Muscle of arm (tissue), 14 donors: ENCODE measurements at places on chromosomes 13 and 19.

DNA sequence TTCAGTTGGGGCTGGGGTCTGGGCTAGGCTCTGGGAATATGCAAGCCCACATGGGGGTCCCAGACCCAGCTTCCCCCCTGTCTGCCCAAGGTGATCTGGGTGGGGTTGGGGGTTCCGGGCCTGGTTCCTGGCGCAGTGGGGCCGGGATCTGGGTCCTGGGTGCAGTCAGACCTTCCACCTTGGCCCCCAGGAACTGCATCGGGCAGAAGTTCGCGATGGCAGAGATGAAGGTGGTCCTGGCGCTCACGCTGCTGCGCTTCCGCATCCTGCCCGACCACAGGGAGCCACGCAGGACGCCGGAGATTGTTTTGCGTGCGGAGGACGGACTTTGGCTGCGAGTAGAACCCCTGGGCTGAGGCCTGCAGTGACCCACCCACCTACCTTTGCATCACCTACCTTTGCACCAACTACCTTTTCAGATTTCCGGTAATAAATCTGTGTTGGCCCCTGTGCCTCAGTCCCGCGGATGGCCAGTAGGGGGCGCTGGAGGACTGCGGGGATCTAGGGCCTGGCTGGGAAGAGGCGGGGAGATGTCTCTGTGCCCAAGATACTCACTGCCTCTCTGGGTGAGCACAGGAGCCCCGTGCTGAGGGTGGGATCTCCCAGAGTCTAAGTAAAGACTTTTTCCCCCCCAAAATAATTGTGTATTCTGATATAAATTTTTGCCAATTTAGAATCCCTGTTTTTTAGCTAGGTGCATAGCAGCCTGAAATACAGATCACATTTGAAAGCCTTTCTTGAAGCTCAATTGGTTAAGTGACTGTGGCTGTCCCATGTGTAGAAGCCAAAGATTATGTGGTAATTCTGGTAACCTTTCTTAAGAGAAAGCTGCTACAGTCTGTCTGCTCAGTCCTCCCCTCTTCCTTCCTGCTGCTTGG is 11.5 kb upstream of the CYP4F3 start:
- DNase-seq = peak; percentile 54

DNA sequence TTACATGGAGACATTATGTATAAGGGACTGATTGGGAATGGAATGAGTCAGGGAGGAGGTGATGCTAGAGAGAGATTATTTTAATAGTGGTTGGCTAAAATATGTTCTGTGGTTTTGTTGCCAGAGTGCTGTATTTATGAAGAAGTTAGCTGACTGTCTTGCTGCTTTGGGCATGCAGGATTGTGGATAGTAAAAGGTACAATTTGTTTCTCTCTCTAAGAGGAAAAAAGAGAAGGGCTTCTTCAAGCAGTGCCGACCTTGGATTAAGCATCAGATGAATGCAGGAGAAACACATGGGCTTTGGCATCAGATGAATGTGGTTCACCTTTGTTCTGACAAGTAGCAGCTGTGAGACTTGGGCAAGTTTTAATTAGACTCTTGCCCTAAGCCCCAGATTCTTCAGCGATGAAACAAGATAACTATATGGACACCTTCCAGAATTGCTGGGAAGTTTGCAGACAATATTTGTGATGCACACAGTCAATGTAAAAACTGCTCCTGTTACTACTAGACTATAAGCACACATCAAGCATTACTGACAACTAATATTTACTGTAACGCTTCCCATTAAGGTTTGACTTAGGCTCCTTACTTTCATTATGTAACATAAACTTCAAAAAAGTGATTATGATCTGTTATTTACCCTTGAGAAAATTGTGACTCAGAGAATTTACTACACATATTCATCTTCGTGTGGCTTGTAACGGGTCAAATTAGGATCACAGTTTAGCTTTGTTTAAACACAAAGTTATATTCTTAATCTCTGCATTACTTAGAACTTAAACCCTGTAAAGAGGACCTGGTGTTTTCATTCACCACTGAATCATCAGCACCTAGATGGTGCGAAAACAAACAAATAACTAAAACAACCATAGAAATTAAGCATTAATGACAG is 824.0 kb downstream of the PCDH9 start:
- no peak for DNase-seq

DNA sequence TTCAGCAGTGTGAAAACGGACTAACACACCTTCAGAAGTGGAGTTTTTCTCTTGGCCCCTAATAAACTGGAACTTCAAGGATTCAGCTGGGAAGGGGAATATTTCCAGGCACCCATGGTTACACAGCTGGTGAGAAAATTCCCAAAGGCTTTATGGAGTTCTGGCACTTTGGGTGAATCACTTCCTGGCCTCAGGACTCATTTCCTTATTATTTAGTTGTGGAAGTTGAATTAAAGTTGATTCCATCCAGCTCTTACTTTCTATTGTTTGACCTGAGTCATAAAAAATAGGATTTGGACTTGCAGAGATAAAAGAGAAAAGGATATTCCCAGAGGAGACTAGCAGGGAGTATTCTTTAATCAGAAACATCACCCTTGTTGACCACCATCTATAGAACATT is 882.1 kb downstream of the UQCRFS1 start:
- no peak for DNase-seq

DNA sequence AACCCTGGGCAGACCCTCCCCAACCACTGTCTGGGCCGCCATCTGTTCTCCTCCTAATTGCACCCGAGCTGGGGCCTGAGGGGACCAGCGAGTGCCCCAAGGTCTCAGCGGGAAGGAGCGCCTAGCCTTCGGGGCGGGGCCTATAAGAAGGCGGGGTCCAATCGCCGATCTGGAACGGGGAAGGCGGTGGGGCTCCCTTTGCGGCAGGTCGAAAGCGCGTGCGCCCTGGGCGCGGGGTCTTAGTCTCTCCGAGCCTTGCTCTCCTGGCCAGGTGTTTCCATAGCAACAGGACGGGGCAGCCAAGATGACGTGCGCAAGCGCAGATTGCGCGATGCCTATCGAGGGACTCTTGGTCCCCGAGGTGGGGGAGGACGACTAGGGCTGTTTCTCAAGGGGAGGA is 2.8 kb downstream of the MAST1 start:
- DNase-seq = no peak

GRCh38 chr13:49649244-49649962 is 21.1 kb downstream of the ARL11 start:
- no peak for DNase-seq

GRCh38 chr19:14677464-14677863 is 2.8 kb upstream of the ADGRE3 start:
- DNase-seq = no peak

GRCh38 chr19:16940626-16941025 is 51.8 kb downstream of the F2RL3 start:
- no peak for DNase-seq

DNA sequence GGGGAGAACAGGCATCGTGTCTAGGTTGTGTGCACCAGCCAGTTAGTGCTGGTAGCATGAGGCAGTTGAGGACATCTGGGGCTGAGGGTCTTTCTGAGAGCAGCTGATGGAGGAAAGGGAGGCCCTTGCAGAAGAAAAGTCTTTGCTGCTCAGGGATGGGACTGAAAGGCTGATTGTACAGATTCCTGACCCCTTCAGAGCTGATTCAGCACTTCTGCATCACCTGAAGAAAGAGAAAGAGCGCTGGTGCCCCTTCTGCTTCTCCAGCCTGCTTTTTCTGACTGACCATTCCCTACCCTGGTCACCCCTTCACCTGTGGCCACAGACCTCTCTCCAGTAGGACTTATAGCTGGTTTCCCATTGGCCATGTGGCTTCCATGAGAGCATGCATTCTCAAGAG is 476.2 kb downstream of the TSHZ3 start:
- no peak for DNase-seq

- DNase-seq = no peak
These were observed 5.9 kb downstream of the LRRC4B start for GRCh38 chr19:50562329-50562728.

- DNase-seq = no peak
These were observed 136.3 kb upstream of the UFM1 start for GRCh38 chr13:38213314-38213713.

DNA sequence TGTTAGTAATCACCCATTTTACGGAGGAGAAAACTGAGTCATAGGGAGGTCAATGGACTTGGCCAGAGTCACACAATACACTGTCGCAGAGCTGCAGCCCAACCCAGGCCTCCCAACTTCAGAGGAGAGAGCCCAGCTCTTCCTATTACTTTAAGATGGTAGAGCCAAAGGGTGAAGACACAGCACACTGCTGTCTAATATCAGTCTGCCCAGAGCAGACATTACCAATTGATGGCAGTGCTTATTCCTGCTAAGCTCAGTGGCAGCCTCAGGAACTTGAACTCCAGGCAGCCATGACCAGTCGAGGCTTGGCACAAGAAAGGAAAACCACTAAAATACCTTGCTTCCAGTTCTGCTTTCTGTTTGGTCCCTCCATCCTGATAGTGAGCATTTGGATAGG is 18.4 kb downstream of the TMEM150B start:
- no peak for DNase-seq

DNA sequence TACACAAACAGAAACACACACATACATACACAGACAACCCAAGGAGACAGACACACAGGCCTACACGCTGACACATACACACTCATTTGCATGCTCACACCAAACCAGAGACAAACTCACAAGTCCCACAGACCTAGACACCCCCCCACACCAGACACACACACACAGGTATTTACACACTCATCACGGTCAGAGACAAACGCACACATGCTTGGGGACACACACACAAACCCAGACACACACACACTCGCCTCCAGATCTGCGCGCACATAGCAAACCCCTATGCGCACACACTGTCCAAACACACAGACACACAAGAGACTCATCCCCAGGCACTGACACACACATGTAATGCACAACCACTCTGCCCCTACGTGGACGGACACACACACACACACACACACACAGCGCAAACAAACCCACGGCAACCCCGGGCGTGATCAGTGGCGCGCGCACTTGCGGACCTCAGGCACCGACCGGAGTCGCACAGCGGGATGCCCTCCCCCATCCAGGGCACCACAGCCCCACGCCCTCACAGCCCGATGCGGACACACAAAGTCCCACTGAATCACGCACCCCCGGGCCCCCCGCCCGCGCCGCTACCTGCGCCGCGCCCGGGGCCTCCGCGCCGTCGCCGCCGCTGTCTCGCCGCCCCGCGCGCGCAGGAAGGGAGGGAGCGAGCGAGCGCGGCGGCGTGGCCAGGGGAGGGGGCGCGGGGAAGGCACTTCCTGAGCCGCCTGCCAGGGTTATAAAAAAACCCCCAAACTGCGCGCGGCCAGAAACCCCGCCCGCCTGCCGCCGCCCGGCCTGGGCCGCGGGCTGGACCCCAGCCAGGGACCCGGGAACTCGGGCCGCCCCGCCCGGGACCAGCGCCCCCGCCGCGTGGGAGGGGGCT is at the start of gene ADAMTS10:
TSS of gene ADAMTS10 (minus strand) at position 675 of the 895 bp plus-strand sequence. CDS start 5,005 bp downstream, outside the sequence.
- peak; percentile 51 for DNase-seq

- peak; percentile 57 for DNase-seq
These were observed 74.9 kb upstream of the WASF3 start for GRCh38 chr13:26482451-26483197.

DNA sequence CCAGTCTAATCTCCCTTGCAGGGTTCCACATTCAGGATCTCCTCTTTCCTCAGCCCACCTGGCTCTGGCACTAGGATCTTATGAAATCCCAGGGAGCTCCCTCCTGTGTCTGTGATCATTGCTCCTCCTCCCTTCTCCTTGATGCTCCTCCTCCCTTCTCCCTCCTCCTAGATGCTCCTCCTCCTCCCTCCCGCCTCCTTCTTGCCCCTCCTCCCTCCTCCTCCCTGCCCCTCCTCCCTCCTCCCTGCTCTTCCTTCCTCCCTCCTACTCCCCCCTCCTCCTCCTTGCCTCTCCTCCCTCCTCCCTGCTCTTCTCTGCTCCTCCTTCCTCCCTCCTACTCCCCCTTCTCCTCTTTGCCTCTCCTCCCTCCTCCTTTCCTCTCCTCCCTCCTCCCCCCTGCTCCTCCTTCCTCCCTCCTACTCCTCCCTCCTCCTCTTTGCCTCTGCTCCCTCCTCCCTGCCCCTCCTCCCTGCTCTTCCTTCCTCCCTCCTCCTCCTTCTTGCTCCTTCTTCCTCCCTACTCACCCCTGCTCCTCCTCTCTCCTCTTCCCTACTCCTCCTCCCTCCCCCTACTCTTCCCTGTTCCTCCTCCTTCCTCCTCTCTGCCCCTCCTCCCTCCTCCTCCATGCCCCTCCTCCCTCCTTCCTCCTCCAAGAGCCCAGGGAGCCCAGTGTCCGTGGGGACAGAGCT is 14.9 kb upstream of the ZBTB7A start:
- no peak for DNase-seq

GRCh38 chr13:54489359-54489758 is 1460.7 kb downstream of the OLFM4 start:
- DNase-seq = no peak
